ENCODE measurements at places on chromosomes 11 and 22. TPM values are rescaled to one million over a fixed set of nuclear protein-coding genes. Genes with fewer than 3 reads are reported as not detected.

GRCh38 chr11:74838188-74838587 is 89.5 kb downstream of the RNF169 start:
- DNase-seq = no peak

The MDK gene
- 106 TPM for total RNA-seq

DNA sequence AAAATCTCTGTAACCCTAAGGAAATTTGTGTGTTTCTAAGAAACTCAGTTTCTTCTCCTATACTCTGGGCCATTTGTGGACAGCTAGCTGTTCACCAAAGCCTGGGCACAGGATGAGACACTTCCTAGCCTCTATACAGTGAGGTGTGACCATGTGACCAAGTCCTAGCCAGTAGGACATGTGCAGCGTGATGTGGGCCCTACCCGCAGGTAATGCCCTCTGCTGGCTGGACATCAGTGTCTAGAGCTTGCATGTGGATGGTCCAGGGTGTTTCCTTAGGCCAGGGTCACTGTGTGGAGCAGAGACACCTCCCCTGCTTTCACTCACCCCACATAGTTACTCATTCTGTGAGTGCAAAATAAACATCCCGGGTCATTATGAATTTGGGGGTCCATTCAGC is 100.5 kb downstream of the LARGE1 start:
- no peak for DNase-seq

- no peak for DNase-seq
Measured at GRCh38 chr11:104844451-104844850, 53.8 kb downstream of the CASP12 start.

GRCh38 chr22:48071828-48072227 is 1309.4 kb downstream of the TBC1D22A start:
- no peak for DNase-seq

DNA sequence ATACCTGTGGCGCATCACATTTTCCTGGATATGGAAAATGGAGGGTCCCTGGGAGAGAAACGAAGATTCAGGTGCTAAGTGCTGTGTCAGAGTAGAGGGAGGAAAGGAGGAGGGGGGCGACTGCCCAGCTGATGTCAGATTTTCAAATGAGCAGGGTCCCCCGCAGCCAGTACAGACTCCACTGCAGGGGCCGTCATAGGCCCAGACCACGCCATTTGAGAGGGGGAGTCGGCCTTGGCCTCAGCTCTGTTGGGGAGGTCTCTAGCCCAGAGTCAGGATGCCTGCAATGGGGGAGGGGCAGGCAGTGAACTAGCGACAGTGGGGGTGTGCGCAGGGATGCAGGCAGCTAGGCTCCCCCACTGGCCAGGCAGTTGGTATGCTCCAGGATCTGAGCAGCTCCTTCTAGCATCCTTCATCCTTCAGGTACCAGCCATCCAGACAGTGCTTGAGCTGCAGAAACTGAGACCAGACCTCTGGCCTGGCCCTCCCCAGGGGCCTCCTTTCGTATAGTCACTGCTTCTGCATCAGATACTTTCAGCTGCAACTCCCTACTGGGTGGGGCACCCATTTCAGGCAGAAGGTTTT is at the start of the genes BSCL2 and GNG3:
Gene BSCL2, minus strand, starts transcription at position 148 of the 585 bp plus-strand sequence. CDS start 229 bp downstream, outside the sequence.
Gene GNG3, plus strand, starts transcription at position 400 of the 585 bp plus-strand sequence. CDS start 620 bp downstream, outside the sequence.
- no peak for DNase-seq

The GLB1L2 gene
- total RNA-seq = 28.2 TPM

- DNase-seq = no peak
Measured at GRCh38 chr11:10514202-10514601, 26.8 kb downstream of the RNF141 start.

GRCh38 chr11:59182457-59183151 is 10.7 kb downstream of the DTX4 start:
- no peak for DNase-seq

GRCh38 chr22:48104766-48105165 is 1342.3 kb downstream of the TBC1D22A start:
- no peak for DNase-seq

The VSTM5 gene
- not detected for total RNA-seq

GRCh38 chr11:109123816-109124787 is 297.9 kb upstream of the C11orf87 start:
- DNase-seq = no peak

- DNase-seq = no peak
Measured at GRCh38 chr22:50229370-50229769, 15.5 kb downstream of the TUBGCP6 start.

The MYO7A gene
- 2.0 TPM for total RNA-seq

- no peak for DNase-seq
Measured at GRCh38 chr11:74185285-74185684, 14.2 kb downstream of the PPME1 start.
